ENCODE measurements at places on chromosomes 16 and 17.

DNA sequence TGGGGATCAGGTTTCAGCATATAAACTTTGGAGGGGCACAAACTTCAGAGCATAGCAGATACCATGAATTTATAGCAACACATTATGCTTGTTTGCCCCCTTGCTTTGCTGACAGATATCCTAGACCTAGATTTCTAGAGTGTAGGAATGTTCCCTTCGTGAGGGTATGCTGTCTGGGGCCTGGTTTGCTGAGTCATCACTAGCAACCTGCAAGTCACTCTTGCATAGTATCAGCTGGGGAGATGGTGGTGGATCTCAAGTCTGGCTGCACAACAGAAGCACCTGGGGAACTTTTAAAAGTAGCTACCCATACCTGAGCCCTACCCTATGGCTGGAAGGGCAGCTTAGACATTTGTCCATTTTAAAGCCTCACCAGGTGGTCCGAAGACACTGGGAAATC, 22.3 kb upstream of the HSBP1 start:
- DNase-seq: no peak

DNA sequence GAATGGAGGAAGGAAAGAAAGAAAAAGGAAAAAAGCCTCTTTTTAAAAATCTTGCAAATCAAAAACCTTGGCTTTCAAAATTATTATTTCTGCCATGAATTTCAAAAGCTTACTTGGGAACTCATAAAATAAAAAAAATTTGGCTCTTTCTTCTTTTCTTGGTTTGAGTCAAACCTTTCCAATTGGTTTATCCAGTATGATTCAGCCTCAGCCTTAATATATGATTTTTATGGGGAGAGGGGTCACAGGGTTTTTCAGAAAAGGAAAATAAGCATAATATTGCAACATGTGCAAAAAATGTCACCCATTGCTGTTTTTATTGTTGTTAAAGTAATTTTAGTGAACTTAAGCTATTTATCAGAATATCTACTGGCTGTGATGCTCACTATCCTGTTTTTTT, 31.2 kb upstream of the HAPSTR1 start:
- no peak for DNase-seq

GRCh38 chr16:51149721-51150164, 1.3 kb downstream of the SALL1 start:
- DNase-seq: no peak

GRCh38 chr17:2237521-2237921, 66.1 kb downstream of the SMG6 start:
- DNase-seq: peak; percentile 27

- peak; percentile 4 for DNase-seq
Measured at GRCh38 chr17:21303441-21304065, 19.0 kb downstream of the MAP2K3 start.

- DNase-seq: no peak
Measured at GRCh38 chr17:4375039-4375748, 8.7 kb upstream of the UBE2G1 start.

- no peak for DNase-seq
Measured at GRCh38 chr17:34377078-34377823, 14.2 kb upstream of the CCL1 start.

- no peak for DNase-seq
Measured at GRCh38 chr17:52140601-52141000, 17.9 kb downstream of the CA10 start.
